ENCODE measurements at places on chromosomes 6 and 20.

DNA sequence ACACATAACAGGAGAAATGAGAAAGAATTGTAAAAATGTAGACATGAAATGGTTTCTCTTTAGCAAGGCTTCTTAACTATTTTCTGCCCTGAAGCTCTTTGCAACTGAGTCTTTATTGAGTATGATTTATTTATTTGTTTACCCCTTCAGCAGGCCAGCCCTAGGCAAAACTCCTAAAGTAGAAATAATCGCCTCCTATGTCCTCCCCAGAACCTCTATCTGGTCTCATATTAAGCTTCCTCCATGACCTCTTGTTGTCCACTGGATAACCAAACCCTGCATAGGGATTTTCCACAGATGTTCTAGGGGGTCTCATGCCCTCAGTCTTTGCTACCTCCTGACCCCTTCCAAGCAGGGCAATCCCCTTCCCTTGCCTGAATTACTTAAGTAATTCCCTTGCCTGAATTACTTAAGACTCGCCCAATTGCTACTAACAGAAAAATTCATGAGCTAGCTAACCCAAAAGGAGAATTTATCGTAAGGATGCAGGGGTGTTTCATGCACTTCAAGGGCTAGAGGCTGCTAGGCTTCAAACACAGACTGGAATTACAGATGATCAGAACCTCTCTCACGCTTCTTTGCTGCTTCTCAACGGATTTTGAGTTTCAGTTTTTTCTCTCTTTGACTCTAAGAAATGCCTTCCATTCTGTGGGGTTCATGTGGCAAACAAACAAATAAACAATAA, 425.9 kb upstream of the RNF217 start:
- no peak for DNase-seq

DNA sequence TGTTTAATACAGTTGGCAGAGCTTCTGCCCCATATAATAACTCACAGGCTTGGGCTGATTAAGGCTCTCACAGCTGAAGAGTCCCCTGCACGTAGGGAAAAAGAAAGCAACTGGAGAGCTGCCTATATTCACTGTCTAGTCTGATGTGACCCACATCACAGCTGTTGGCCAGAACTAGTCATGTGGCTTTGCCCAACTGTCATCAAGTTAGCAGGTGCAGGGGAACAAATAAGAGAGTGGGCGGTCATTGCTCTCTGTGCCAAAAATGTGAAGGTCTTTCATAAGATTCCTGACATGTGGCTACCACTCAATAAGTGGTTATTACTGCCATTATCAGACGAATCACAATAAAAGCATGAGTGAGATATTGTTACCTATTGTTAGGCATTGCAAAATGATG, 665.2 kb downstream of the DOK5 start:
- no peak for DNase-seq

DNA sequence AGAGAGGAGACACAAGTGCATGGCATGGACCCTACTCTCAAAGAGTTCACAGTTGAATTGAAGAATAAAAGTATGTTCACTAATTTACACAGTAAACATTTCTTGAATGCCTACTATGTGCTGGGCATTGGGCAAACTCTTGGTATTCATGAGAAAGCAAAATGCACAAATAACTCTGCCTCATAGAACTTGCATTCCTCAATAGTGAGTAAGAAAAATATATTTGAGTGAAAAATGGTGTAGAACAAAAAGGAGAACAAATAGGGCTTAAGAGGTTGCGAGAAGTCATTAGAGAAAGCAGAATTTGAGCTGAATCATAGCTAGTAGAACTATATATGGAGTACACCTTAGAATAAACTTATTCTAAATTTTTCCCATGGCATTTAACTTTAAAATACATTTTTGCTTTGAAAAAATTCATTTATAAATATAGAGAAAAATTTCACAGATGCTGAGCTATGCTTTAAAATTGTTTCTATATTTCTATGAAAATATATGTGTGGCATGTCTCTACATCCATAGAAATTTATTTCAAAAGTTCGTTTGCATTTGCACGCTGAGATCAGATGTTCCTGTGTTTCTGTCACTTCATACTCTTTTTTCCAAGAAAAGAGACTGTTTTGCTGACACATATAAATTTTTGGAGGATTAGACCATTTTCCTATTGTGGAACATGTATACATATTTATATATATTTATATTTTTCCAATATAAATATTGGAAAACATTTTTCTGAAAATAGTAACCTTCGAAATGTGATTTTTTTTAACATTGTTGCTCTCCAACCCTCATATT, 236.1 kb downstream of the KCNQ5 start:
- no peak for DNase-seq

- DNase-seq: no peak
Observed at GRCh38 chr20:46228670-46229069, 79.6 kb downstream of the CDH22 start.

- DNase-seq: no peak
Observed at GRCh38 chr6:166697113-166697512, 70.1 kb upstream of the RPS6KA2 start.

GRCh38 chr6:30821862-30822784, 62.2 kb upstream of the DDR1 start:
- no peak for DNase-seq

DNA sequence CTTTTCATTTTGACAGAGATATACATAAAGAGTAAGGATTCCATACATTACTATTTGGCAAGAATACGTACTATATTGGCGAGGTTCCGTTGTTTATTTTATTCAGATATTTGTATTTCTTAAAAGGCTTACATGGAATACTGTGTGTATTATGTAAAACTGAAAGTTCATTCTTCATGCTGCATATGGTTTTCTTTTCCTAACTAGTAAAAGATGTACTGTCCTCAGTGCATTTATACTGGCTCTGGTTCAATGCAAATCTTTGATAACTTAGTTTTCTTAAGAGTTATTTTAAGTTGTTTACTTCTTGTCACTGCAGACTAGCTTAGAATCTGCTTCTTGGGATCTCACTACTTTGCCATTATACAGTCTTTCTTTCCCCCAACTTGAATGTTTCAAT, 42.0 kb downstream of the ADGRB3 start:
- DNase-seq: no peak

- no peak for DNase-seq
Observed at GRCh38 chr6:127718694-127719093, 141.7 kb downstream of the C6orf58 start.

DNA sequence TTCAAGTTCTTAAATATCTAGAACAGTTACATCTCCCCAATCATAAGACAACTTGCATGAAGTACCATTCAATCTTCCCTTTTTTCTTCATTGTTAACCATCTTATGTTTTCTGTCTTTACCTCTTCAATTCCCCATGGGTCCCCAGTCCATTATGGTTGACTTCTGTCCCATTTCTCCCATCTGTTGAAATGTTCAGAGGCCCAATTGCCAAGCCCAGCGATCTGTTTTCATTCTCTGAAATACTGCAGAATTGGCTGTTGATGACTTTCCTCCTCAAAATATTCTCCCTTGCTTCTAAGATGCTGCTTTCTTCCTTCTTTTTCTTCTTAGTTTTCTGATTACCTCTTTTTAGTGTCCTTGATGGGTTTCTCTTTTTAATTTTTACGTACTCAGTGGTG, 26.0 kb downstream of the DSTN start:
- DNase-seq: no peak

GRCh38 chr6:139369068-139369467, 5.4 kb downstream of the CITED2 start:
- DNase-seq: no peak

DNA sequence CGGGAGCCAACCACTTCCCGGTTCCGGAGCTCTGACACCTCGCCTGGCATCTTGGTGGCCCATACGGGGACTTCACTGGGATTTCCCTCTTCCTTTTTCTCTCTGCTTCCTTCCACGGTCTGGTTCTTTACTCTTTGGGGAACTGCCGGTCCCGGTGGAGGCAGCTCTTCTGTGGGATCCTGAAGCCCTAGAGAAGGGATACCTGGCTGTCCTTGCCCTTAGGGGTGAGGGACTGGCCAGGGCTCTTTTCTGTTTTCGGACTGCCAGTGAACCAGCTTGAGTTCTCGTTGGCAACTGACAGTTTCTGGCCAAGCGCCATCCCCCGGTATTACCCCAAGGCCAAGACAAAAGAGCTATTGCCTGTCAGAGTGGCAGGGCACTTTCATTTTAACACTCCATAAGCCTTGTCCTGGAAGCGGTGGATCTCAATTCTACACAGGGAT, 880 bp upstream of the CPXM1 start:
- no peak for DNase-seq

GRCh38 chr20:48612335-48612734, 215.5 kb downstream of the PREX1 start:
- DNase-seq: no peak

- DNase-seq: no peak
Observed at GRCh38 chr6:149084026-149084425, 233.5 kb upstream of the TAB2 start.

DNA sequence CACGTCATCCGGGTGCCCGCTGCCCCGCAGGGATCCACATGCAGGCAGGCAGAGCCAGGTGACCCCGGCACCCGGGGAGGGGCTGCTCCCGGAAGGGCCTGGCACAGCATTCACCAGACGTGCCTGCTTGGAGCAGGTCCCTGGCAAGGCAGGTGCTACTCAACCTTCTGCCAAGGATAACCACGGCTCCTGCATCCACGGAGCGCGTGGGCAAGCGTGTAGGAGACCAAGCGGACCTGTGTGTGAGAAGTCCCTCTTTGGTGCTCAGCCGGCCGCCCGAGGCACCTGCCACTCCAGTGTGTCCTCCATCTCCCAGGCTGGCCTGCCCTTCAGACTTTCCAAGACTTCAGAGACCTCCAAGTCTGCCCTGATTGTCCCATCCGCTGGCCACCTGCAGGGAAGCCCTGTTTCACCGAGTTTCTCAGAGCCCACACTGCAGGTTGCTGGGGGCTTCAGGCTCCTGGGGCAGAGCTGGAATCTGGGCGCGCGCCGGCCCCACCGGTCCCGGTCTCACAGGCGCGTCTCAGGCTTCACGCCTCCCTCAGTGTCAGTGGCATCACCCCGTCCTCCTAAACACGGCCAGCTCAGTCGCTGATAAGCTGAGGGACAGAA, 124.3 kb downstream of the DLL1 start:
- no peak for DNase-seq

DNA sequence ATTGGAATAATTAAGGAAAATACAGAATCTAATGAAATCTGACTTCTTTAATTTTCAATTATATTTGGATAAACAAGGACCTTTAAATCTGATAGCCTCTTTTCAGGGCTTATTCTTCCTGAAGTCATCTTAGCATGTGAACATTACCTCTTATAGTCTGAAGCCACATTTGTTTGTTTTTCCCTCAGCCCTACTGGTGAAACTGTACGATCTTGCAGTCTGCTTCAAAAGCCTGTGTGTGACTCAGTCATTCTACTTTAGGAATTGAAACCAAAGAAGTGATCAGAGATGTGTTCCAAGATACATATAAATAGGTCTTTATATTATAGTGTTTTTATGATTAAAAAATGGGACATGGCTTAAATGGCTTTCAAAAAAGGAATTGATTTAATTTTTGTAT, 67.5 kb downstream of the MACROD2 start:
- DNase-seq: no peak

- DNase-seq: no peak
Observed at GRCh38 chr20:3741836-3742458, 9.5 kb downstream of the HSPA12B start.

- no peak for DNase-seq
Observed at GRCh38 chr6:127202676-127203075, 64.0 kb upstream of the RNF146 start.

DNA sequence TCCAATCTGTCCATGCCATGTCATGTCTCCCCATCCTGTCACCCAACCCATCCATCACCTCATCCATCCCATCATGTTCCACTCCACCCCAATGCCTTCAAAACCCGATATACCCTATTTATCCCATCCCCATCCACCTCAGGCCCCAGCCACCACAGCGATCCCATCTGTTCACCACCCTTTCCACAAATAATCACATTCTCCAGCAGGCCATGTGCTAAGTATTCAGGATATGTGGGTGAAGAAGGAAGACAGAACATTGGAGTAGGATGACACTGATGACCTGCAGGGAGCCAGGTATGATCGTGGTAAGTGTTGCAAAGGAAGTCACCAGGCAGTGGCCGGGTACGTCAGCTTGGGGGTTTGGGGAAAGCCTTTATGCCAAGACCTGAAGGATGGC, 48.8 kb downstream of the NPEPL1 start:
- no peak for DNase-seq

DNA sequence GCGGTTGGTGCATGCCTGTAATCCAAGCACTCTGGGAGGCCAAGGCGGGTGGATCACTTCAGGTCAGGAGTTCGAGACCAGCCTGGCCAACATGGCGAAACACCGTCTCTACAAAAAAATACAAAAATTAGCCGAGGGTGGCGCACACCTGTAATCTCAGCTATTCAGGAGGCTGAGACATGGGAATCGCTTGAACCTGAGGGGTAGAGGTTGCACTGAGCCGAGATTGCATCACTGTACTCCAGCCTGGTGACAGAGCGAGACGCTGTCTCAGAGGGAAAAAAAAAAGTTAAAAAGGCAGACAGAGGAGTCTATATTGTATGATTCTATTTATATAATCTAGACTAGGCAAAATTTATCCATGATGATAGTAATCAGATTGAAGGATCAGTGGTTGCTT, 27.3 kb upstream of the PLCG1 start:
- DNase-seq: no peak

GRCh38 chr20:43514648-43514999, 7.1 kb downstream of the L3MBTL1 start:
- DNase-seq: no peak

GRCh38 chr6:93713974-93714373, 294.6 kb upstream of the EPHA7 start:
- DNase-seq: no peak

DNA sequence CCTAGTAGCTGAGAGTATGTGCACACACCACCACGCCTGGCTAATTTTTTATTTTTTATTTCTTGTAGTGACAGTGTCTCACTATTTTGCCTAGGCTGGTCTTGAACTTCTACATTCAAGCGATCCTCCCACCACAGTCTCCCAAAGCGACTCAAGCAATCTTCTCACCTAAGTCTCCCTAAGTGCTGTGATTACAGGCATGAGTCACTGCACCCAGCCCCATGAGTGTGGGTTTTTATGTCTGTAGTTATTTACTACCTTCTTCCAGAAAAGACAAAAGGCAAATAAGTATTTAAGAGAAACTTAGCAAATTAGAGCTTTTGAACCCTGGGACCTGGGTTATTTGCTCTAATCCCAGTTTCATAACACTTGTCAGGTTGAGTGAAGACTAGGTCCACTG, 92.3 kb upstream of the HCRTR2 start:
- DNase-seq: no peak

Data from activated CD4-positive, alpha-beta T cell treated with anti-CD3 and anti-CD28 coated beads, Interleukin-2, amount 50 U/mL, for 1 hour (primary cell).